NCI-H1930 (cell line): ENCODE measurements at places on chromosomes 7 and 10.

- DNase-seq = no peak
Measured at GRCh38 chr10:85901599-85901998, 465.0 kb downstream of the GRID1 start.

DNA sequence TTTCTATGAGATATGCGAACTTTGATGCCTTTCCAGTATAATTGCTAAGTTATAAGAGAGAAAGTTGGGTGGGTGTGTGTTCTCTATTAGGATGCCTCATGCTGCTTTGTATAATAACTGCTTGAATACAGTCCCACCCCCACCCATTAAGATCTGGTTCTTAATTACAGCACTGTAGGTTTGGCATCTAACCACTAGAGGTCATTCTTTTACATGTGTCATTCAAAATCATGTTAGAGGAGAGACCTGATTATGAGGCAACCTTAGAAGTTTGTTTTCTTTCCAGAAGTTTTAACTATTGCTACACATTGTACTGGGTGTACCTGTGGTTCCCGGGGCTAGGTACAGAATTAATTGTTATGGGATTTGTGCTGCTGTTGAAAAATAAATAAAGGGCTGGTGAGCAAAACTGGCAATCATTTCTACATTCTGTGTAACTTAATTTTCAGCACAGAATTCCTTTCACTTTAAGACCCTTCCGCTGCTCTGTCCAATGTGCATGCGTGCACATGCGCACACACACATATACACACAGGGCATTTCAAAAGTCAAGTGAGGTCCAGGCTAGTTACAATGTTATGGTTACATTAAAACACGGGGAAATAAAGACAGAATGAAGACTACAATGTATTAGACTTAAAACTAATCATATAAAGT lies 1156.3 kb downstream of the SORCS3 start:
- DNase-seq = no peak

DNA sequence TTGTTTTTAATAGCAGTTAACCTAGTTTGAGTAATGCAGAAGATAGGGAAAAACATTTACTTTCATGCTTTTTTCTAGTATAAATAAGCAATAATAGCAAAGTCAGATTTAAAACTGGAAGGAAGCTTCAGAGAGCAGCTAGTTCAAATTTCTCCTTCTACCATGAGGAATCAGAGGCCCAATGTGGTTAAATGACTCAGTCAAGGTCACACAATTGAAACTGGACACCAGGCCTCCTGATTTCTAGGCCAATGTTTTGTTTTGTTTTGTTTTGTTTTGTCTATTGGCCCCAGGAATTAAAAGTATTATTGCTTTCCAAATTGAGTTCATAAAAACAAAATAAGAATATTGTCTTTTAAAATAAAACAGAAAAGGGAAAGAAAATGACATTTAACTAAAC lies 122.3 kb downstream of the TRIL start:
- no peak for DNase-seq

DNA sequence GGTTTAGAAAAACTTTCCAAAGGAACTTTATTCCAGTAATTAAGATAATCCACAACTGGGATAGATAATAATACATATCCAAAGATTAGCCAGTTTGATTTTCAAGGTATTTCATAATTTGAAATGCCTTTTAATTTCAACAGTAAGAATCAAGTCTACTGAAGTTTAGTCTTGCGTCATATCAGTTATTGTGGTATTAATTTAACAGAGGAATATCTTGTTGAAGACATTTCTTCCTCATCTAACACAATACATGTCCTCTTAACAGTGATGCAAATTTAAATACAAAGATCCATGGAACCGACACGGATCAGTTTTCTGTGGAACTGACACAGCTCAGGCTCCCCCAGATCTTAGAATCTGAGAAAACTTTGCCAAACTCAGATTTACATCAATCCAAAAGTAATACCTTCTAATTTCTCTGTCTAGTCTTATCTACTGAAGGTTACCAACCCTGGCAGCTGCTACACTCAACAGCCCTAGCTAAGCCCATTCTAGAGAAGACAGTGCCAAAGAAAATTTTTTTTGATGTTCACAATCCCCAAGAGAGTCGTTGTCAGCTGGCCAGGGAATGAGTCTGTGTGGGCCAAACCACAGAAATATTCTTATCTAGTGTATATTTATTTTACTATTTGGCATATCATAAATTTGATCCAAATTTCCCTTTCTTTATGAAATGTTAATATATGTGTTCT lies 365.2 kb upstream of the MEOX2 start:
- DNase-seq = no peak
